Activated naive CD8-positive, alpha-beta T cell treated with anti-CD3 and anti-CD28 coated beads, Interleukin-2, amount 50 U/mL, for 24 hours (primary cell): ENCODE measurements at places on chromosomes 1 and 21.

DNA sequence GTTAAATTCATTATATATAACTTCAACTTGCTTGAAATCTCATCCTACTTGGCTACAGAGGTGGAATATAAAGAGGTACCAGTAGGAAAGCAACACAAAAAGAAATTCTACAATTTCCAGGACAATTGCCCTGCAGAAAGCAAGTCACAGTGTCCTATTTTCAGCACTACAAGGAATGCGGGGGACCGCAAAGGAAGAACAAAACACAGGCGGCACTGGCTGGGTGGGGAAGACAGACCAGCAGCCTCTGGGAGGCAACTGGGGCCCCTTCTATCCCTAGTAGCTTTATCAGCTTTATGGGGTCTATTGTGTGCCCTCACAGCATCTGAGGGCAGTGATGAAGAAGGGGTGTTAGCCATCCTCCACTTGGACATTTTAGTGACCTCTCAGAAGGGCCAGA, 30.5 kb downstream of the SLC9A1 start:
- DNase-seq = no peak

DNA sequence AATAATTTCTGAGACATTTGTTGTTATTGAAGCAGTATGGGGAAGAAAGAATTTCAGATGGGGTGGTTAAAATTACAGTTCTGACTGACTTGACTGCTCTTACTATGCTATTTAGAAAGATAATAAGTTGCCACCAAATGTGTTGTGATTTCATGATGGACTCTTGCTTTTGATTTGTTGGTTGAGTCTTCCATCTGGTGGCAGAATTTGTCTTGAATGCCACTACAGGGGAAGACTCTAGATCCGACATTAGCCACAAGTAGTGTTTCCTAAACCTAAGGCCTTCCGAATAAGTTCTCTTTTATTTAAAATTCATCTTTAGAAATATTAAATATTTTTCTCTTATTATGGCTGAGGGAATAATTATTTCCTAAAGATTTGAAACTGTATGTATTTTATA, 190.9 kb upstream of the ADGRL4 start:
- DNase-seq = no peak

- no peak for DNase-seq
Observed at GRCh38 chr1:51731998-51732397, 115.1 kb downstream of the OSBPL9 start.

GRCh38 chr1:7384679-7385078, 386.4 kb upstream of the VAMP3 start:
- DNase-seq = no peak

- DNase-seq = no peak
Observed at GRCh38 chr1:197663162-197663953, 111.9 kb downstream of the DENND1B start.

DNA sequence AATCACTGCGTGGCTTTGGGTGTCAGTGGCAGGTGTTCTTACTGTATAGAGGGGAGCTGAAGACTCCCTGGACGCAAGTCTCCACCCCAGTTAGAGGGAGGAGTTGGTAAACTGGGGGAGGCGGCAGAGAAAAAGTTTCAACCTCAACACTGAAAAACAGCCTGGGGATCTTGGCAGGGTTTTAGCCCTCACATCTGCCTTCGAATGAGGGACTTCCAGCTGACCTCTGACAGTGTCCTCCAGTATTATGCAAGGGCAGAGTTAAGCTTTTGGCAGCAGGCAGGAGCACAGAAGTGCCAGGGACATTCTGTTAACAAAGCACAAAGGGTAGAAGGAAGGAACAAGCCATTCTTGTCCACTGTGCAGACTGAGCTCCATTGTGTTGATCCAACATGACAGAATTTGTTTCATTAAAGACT, 41.2 kb upstream of the RAB4A start:
- no peak for DNase-seq
